A549 treated with DMSO at 1 μM for 4 hours (cell line): ENCODE measurements at places on chromosomes 1 and 21. TPM values are rescaled to one million over a fixed set of nuclear protein-coding genes. Genes with fewer than 3 reads are reported as not detected.

MAB21L3 gene
- 0.02 TPM in 1 of 5 replicates, not detected in the others for total RNA-seq

MNDA gene
- not detected in 5 replicates for total RNA-seq

MTARC1 gene
- total RNA-seq, result 8.3 to 12.0 TPM (median 9.9 TPM) in 5 replicates

SPATA6 gene
- 0.82 to 2.8 TPM (median 1.6 TPM) in 5 replicates for total RNA-seq

SH3D21 gene
- 1.6 to 2.5 TPM (median 1.9 TPM) in 5 replicates for total RNA-seq

EPHB2 gene
- 47.0 to 65.1 TPM (median 55.2 TPM) in 5 replicates for total RNA-seq

TRIM33 gene
- total RNA-seq, result 10.7 to 16.9 TPM (median 15.2 TPM) in 5 replicates

INAVA gene
- 40.0 to 45.9 TPM (median 41.7 TPM) in 5 replicates for total RNA-seq

SPATA21 gene
- 0.09 to 0.17 TPM (median 0.12 TPM) in 4 of 5 replicates, not detected in the other for total RNA-seq

MX2 gene
- 0.02 to 0.08 TPM (median 0.07 TPM) in 4 of 5 replicates, not detected in the other for total RNA-seq

SLC6A9 gene
- 13.6 to 17.8 TPM (median 14.4 TPM) in 5 replicates for total RNA-seq

ILDR2 gene
- total RNA-seq, result 0.02 to 0.08 TPM (median 0.04 TPM) in 4 of 5 replicates, not detected in the other

ZNF692 gene
- total RNA-seq, result 11.9 to 30.1 TPM (median 25.4 TPM) in 5 replicates

ARV1 gene
- total RNA-seq, result 23.6 to 26.4 TPM (median 25.5 TPM) in 5 replicates

ORC1 gene
- total RNA-seq, result 19.7 to 23.7 TPM (median 20.9 TPM) in 5 replicates

ITPKB gene
- 2.4 to 3.3 TPM (median 3.0 TPM) in 5 replicates for total RNA-seq

PRAMEF26 gene
- not detected in 5 replicates for total RNA-seq

RGSL1 gene
- not detected in 5 replicates for total RNA-seq

VHLL gene
- not detected in 5 replicates for total RNA-seq

CRNN gene
- not detected in 5 replicates for total RNA-seq

AKR1A1 gene
- total RNA-seq, result 74.6 to 95.9 TPM (median 77.9 TPM) in 5 replicates

LAMC2 gene
- 27.6 to 40.3 TPM (median 29.1 TPM) in 5 replicates for total RNA-seq

LCE1D gene
- total RNA-seq, result not detected in 5 replicates

KRTAP19-3 gene
- not detected in 5 replicates for total RNA-seq

RAB7B gene
- 1.4 to 2.9 TPM (median 1.8 TPM) in 5 replicates for total RNA-seq

ZNF683 gene
- total RNA-seq, result not detected in 5 replicates

KCNE2 gene
- not detected in 5 replicates for total RNA-seq

CGN gene
- 1.2 to 1.5 TPM (median 1.3 TPM) in 5 replicates for total RNA-seq

TTC24 gene
- not detected in 5 replicates for total RNA-seq

TENT5C gene
- 0.06 to 0.15 TPM (median 0.09 TPM) in 5 replicates for total RNA-seq

OR2T11 gene
- total RNA-seq, result not detected in 5 replicates

TRIM17 gene
- total RNA-seq, result not detected in 5 replicates

MRPS21 gene
- 79.5 to 91.7 TPM (median 80.4 TPM) in 5 replicates for total RNA-seq

EDN2 gene
- 2.8 to 4.8 TPM (median 3.7 TPM) in 5 replicates for total RNA-seq

RIPK4 gene
- 11.4 to 15.0 TPM (median 12.3 TPM) in 5 replicates for total RNA-seq

FMO2 gene
- total RNA-seq, result not detected in 5 replicates
